NCI-H524 treated with DMSO at 0.1 percent for 48 hours (cell line): ENCODE measurements at places on chromosomes 3 and 15.

DNA sequence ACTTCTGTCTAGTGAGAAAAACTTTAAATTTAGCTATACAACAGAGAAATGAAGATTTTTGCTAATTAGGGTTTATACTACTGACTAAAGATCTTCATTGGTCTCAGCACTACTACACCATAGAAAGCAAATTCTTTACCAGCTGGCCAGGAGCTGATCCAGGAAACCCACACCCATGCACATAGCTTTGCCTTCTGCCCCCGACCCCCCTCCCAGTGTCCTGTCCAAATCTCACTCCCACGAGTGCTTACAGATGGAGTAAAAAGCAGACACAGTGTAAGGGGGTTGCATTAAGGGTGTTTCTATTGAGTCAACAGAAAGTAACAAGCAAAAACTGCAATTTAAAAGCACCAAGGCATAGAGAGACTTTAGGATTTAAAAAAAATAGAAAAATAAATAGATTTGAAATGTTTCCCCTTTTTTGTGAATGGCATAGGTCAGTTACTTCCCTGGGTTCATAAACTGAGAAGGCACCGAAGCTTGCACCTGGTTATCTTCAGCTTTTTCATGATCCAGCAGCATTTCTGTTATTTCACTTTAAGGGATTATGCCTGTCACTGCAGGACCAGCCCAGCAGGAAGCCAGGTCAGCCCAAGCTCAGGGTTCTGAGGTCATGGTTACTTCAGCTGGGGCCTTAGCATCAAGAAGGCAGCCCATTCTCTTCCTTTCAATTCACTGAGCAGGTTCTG is 124.3 kb downstream of the CTNNB1 start:
- DNase-seq: no peak

DNA sequence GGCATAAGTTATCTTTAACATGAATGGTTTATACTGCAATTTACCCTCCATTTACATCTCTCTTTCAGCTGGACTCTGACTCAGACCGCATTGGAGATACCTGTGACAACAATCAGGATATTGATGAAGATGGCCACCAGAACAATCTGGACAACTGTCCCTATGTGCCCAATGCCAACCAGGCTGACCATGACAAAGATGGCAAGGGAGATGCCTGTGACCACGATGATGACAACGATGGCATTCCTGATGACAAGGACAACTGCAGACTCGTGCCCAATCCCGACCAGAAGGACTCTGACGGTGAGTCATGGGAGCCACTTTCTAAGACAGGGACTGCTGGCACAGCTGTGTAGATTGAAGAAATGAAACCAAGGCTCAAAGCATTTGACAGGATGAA is 11.6 kb downstream of the THBS1 start:
- DNase-seq: no peak

DNA sequence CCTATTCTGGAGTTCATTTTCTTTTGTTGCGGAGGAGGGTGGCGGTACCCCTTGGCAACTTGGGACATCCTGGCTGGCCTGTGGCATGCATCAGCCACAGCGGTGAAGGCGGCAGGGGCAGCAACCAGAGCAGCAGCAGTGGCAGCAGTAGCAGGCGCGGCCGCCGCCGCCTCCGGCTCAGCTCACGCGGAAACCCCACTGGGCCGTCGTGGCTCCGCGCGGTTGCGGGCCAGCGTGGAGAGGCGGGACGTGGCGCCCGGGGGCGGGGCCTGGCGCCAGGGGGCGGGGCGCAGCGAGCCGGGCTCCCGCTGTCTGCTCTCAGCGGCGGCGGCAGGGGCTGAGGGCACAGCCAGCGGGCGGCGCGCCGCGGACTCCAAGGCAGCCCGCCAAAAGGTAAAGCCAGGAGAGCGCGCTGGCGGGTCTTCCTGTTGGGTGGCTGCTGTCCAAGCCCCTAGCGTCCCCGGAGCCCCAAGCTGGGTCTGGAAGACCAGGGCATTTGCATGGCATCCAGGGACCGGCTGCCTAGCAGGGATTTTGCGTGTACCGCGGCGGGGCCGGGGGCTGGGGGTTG is 334.4 kb upstream of the THRB start:
- DNase-seq: no peak

DNA sequence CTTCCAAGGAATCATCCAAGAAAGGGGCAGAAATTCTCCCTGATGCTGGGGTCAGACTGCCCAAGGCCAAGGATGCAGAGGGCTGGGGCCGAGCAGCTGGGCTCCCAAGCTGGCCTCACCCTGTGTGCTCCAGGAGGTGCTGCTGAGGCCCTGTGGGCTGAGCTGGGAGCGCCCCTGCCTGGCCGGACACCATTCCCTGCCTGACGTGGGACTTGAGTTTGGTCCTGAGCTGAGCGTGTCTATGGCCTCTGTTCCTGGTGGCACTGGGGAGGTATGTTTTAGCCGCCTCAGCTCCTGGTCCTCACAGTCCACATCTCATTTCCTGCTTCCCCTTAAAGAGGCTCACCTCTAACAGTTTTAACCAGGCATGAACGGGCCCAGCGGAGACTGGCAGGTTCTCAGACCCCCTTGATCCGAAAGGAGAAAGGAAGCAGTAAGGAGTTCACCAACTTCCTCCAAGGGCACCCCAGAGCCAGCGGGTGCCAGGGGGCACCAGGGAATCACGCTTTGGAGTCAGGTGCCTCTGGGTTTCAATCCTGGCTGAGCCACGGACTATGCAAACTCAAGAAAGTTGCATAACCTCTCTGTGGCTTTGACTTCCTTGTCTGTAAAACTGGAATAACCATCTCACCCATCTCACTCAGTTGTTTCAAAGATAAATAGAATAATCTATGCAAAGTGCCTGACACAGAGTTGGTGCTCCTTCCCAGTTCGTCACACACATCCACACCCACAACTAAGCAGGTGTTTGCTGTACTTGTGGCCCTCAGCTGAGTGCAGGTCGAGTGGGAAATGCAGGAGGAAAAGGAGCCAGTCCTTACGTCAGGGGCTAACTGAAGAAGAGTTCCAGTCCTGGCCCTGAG is 48.6 kb downstream of the SLC12A8 start:
- DNase-seq: no peak

DNA sequence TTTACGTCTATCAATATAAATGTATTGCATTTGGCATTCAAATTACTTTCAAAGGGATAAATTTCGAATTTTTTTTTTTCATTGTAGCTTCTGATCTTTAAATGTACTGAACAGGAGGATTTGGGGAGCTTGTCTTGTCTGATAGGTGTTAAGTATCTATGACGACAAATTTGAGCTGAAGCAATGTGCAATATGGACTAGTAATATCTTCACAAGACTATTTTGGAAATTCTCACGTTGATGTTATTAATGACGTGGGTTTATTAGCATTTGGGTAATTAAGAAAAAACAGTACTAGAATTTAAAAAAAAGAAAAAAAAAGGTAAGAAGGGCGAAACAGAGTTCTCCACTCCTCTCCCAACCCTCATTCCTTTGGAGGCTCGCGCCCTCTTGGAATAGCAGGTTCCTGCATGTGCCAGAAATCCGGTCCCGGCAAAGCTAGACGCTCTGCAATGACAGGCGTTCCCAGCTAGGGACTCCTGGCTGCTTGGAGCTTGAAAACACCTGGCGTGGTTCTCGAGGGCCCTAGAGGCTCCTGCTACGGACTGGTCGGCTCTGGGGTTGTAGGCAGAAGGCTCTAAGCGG is 648 bp upstream of the P2RY1 start:
- no peak for DNase-seq

DNA sequence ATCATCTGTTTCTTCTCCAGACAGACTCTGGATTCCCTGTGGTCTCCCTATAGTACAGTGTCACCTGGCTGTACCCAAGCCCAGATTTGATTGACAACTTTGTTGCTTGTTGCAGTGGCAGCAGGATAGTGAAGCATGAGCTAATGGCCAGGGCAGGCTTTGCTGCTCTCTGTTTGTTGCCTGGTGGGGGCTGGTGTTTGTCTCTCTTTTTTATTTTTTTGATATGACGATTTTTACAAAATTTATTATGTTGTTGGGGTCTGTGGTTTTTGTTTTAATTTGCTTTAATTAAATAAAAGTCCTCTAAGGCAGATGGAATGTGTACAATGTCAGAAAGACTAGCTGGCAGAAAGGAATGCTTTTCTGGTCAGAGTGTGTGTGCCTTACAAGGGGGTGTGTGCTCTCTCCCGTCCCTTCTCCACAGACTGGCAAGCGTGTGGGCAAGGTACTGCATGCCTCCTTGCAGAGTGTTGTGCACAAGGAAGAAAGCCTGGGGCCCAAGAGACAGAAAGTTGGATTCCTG is 15.2 kb upstream of the CLEC3B start:
- no peak for DNase-seq

DNA sequence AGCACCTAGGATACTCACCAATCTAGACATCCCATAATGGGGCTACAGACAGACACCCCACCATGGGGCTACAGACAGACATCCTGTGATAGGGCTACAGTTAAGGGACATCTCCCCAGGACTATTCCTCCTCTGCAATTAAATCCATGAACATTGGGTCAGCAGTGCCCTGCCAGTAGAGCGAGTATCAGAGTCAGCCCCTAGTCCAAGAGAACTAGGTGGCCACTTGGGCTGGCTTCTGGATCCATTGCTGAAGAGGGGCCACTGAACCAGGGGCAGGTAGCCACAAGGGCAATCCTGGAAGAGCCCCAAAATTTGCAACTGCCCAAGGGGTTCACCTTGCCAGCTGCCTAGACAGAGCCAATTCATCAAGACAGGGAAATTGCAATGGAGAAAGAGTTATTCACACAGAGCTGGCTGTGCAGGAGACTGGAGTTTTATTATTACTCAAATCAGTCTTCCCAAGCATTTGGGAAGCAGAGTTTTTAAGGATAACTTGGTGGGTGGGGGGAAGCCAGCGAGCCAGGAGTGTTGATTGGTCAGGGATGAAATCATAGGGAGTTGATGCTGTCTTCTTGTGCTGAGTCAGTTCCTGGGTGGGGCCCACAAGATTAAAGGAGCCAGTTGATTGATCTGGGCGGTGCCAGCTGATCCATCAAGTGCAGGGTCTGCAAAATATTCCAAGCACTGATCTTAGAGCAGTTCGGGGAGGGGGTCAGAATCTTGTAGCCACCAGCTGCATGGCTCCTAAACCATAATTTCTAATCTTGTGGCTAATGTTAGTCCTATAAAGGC is 170.2 kb upstream of the SMAD3 start:
- DNase-seq: no peak

DNA sequence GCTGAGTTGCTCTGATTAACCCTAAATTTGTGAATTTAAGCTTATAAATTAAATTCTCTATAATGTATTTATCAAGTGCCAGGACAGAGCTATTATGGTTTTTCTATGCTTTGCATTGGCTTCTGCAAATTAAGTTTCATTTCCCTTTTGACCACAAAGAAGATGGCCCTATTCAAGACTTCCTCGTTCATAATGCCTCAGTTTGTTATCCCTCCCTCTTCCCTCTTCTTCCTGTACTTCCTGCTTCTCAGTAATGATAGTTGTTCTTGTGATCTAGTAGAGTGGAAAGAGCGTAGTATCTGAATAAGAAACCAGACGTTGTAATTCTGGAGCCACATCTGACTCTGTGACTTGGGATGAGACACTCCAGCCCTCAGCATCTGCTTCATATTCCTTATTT is 118.7 kb downstream of the CACNA1D start:
- no peak for DNase-seq

DNA sequence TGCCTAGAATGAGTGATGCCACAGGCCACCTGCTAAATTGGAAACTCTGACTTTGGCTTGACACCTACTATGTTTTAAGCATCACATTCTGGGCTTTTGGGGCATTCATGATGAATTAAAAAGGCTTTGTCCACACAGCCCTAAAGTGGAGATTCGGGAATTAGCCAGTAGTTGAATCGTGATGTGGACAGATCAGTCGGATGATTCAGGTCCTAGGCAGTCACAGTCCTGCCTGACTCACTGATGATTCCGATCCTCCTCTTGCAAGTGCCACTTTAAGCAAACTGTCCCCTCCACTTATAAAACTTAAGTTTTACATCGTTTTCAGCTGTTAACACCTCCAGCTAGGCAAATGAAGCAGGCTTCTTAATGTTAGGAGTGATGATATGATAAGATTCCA is 75.3 kb downstream of the SYNPR start:
- DNase-seq: no peak

DNA sequence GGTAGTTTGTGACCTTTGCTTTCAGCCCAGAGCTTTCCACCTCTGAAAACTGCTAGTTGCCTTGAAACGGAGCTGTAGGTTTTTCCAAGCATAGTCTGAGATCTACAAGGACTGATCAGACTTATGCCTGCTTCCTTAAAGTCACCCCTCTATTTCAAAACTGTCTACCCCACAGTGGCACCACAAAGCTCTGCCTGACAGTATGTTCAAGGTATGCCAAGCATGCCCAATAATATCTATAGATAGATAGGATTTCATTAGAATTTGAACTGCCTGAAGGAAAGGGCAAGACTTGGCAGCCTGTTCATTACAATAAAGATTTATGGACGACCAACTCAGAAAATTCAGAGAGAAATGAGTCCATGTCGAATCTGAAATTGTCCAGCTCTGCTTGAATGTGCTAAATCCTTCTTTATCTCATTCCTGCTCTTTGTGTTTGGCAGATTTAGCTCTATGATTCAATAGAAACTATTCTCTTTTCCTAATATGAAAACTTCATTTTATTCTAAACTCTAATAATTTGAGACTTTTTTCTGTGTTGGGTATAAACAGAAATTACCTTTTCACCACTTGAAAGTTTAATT is 227.6 kb upstream of the TBC1D5 start:
- DNase-seq: no peak

GRCh38 chr3:35141406-35141805 is 497.9 kb upstream of the ARPP21 start:
- DNase-seq: no peak

GRCh38 chr15:89009080-89009479 is 79.2 kb upstream of the ABHD2 start:
- no peak for DNase-seq

- no peak for DNase-seq
These were observed 14.1 kb downstream of the RNF123 start for GRCh38 chr3:49703443-49703927.

DNA sequence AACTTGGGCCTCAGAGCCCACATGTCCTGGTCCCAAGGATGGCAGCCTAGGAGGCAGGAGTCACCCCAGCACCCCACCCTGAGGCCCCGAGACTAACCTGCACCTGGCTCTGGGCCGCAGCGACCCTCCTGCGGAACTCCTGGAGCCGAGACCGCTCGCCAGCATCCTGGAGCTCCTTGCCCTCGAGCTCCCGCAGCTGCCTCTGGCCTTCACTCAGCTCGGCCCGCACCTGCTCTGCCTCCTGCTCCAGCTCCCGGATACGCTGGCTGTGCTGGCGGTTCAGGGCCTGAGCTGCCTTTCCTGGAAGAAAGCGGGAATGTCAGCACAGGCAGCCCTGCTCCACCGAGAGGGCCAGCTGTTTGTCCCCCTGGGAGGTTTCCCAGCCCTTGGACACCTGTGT is 13.2 kb downstream of the KIF7 start:
- no peak for DNase-seq

- no peak for DNase-seq
These were observed 368.6 kb upstream of the MCTP2 start for GRCh38 chr15:93862791-93863190.

GRCh38 chr15:56992725-56993124 is 74.3 kb downstream of the TCF12 start:
- DNase-seq: no peak

- DNase-seq: no peak
These were observed 13.0 kb downstream of the NKTR start for GRCh38 chr3:42613462-42613861.
